ENCODE measurements at places on chromosomes 6 and 20.
A peak's percentile ranks its signal among the peaks of the same experiment; 100 is the strongest.

DNA sequence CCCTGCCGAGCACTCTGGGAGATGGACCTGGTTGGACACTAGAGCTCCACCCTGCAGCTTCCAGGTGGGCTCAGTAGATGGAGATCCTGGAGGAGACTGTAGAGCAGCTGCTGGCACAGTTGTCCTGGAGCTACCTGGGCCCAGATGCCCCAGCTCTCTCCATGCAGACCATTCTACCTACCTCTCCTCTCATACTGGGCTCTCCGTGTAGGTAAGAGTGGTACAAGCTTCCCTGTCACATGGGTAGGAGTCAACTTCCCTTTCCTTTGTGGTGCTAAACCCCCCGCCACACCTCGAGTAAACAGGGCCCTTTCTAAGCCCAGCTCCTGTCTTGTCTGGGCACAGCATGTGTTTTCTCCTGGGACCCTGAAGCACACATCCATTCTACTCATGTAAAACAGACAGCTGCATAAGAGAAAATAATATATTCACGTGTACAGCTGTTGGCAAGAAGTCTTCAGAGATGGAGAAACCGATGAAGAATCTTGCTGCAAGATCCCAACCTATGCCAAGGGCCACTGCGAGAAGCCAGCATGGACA is 108.1 kb upstream of the DUSP22 start:
- DNase-seq: no peak

- DNase-seq: no peak
Measured at GRCh38 chr6:158086504-158087223, 81.4 kb downstream of the SERAC1 start.

DNA sequence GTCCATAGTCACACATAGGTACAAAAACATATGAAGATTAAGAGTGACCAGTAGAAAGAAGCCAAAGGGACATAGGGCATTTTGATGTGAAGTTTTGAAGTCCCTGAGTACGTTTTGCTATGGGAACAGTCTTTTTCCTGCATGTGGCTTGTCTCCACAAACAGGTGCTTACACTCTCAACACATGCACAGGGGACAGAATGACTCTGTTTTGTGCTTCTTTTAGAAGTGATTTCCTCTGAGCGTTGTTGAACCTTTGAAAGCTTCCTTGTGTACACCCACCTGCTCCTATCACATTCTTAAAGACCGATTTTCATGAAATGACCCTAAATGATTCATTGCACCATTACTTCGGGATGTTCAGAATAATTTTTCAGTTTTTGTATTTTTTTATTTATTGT is 338.8 kb upstream of the CDH4 start:
- DNase-seq: no peak

GRCh38 chr6:88141561-88142296 is 24.4 kb downstream of the CNR1 start:
- no peak for DNase-seq

- no peak for DNase-seq
Measured at GRCh38 chr6:31246051-31246521, 25.8 kb downstream of the HLA-C start.

GRCh38 chr6:8837343-8837742 is 402.0 kb upstream of the SLC35B3 start:
- DNase-seq: no peak

GRCh38 chr20:49987868-49988690 is 5.3 kb downstream of the SNAI1 start:
- DNase-seq: no peak

- DNase-seq: no peak
Measured at GRCh38 chr6:150627154-150627553, 27.5 kb downstream of the PLEKHG1 start.

- no peak for DNase-seq
Measured at GRCh38 chr6:134454794-134455193, 136.9 kb upstream of the SGK1 start.

DNA sequence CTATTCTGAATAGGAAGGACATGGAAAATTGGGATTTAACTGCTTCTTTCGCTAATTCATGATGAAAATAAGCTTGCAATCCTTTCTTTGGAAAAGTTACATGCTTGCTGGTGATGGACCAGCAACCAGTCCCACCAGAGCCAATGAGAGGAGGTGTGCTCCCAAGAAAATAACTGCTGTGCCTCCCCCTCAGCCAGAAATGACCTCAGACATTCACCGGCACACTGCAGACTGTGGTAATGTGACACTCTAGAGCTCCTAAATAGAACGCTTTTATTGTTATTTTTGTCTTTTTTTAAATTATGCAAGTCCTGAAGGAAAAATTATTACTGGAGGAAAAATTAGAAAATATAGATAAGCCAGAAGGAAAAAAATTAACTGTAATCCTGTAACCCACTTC is 2.6 kb downstream of the PYGB start:
- DNase-seq: no peak

DNA sequence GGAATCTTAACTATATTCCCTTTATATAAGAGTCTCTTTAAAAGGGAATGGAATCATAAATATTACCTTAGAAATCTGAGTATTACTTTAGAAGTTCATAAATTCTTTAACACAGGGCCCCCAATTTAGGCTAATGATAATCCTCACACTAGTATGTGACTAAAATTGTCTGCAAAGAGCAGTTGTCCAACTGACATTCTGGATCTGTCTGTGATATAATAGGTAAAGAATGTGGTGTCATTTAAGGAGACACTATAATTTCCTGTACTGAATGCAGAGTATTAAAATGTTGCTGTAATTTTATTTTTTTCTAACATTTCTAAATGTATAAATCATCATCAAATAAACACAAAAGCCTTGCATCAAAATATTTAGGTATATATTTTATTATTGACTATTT is 128.5 kb upstream of the DST start:
- no peak for DNase-seq

- DNase-seq: peak; percentile 78
Measured at GRCh38 chr6:41489120-41489851, 56.9 kb upstream of the FOXP4 start.

- no peak for DNase-seq
Measured at GRCh38 chr6:1577896-1578745, 31.6 kb upstream of the FOXC1 start.

DNA sequence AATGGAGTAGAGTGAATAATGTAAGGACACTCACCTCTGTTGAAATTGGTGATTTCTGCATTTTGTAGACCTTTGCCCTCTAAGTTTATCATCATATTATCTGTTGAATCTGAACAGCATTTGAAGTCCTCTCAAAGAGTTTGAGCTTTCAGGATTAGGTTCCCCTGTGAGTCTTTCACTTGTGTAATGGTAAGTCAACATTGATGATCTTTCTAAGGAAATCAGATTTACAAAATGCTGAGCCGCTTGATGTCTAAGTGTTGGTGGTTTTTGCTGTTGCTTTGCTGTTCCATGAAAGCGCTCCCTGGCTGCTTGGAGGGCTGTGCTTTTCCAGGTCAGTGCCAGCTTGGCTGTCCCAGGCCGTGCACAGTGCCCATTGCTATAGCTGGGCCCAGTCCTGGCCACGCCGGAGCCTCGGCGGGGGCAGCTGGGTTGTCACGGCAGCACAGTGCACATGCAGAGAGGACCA is 33.8 kb upstream of the KIF25 start:
- no peak for DNase-seq

DNA sequence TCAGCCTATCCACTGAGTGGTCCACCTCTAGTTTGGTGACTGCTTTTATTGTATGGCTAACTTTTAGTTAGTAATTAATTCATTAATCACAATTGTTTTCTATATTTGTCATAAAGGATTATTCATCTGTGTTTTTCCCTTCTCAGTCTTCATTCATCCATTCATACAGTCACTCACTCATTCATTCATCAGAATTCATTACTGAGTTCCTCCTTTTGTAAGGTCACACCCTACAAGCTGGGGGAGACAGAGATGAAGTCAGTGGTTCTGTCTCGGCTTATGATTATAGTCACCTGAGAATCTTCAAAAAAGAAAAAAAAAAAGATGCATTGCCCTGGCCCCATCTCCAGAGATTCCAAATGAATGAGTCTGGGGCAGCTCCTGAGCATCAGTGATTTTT is 257.1 kb downstream of the ADGB start:
- no peak for DNase-seq

DNA sequence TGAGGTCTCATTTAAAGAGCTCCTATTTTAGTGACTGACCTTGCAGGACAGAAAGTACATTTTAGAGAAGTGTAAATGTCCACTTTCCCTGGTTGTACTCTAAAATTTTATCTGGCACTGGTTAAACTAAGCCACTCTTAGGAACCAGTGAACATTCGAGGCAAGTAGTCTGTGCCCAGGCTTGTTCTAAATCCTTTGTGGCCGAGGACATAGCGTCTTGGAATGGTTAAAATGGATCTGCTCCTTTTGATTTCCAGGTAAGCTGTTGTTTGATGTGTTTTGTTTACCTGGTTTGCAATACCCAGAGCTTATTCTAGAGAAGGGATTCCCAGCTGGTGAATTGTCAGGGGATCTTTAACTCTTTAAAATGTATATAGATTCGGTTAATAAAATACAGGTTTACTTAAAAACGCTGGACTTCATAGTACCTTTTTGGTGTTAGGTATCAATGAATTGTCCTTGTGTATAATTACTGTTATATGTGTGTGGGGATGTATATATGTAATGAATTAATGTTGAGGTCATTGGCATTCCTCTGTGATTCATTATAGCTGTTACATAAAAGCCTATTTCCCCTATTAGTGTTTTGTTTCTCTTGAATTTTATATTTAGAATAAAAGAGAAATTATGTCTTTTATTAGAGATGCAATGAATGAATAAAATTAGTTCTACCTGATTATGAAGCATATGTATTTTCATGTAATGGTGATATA is 15.8 kb downstream of the SNX9 start:
- DNase-seq: no peak

- peak; percentile 55 for DNase-seq
Measured at GRCh38 chr6:29737707-29738630, 14.7 kb downstream of the HLA-F start.

DNA sequence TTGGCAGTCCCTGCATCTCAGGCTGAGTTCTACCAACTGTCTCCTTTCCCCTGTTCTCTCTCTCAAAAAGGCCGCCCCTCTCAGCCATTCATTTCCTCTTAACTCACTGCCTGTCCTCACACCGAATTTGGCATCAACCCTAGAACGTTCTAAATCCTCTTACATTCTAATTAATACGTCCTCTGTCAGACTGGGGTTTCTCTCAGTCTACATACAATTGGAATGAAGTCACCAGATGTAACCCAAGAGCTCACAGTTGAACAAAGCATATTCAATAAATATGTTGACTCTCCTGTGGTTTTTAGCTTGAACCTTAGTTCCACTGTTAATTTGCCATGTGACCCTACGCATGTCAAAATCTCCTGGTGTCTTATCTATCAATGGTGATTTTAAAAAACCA is 269.6 kb downstream of the CLIC5 start:
- DNase-seq: no peak

- DNase-seq: no peak
Measured at GRCh38 chr20:43514648-43514999, 7.1 kb downstream of the L3MBTL1 start.

DNA sequence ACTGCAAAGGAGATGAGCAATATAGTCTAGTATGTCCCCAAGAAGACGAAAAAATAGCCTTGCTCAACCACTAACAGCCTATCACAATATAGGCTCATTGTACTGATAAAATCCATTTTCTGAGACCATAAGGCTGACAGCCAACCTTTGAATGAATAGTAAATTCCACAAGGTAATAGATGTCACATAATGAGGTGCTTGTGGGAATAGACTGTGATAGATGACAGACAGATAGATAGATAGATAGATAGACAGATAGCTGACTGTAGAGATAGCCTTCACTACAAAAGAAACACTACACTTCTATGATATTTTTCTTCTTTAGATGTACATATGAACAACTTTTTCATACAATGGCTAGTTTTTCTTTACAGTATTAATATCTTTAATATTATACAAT is 760.3 kb upstream of the NRSN1 start:
- no peak for DNase-seq

DNA sequence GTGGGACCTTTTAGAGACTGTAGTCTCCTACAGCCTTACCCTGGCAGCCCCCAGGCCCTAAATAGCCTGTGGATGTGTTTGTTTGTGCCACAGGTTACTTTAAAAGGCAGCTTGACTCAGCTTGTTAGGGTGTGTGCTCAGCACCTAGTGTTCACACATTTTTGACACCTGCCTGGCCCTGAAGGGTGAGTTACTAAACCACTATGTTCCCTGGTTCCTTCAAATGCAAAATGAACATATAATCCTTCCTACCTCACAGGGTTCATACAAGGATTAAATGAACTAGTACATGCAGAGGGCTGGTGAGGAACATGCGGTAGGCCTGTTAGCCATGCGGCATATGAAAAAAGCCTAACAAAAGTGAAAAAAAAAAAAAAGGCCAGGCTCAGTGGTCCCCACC is 14.9 kb upstream of the TFAP2C start:
- no peak for DNase-seq

DNA sequence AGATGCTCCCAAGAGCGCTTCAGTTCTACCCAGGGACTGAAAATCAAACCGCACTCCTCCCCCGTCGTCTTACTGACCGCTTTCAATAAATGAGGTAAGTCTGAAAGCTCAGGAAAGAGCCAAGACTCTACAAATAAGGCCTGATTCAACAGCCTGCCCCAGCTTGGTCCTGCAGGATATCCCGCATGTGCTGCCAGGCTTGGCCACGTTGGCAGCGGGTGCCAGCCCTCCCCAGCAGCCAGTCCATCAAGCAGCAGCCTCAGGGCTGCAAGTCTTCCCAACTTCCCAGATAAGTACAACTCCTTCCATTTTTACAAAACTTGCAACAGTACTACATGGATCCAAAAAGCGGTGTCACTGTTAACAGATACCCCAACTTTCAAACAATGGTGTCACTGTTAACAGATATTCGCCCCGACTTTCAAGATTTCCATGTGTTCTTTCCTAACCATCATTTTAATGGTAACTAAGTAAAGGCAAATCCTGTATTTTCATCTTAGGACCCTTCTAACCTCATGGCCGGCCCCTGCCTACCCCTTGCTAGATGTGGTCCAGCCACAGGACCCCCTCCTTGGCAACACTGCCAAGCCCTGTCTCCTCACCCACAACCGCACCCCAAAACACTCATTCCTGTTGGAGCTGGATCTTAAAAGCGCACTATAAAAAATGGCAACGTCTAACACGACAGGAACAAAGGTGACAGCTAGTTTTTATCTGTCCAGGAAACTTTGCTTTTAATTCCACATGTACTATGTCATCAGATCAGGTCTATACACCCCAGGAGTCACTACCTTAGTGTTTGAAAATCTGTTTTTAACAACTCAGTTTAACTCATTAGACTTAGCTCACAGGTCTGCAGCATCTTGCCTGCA is 28.0 kb downstream of the DIDO1 start:
- peak; percentile 40 for DNase-seq

GRCh38 chr6:73394577-73395354 is at the start of gene DDX43:
DDX43 (plus strand) TSS chr6:73394828; CDS start chr6:73394906, 78 bp downstream.
- peak; percentile 44 for DNase-seq

GRCh38 chr6:52707963-52708680 is 37.2 kb downstream of the TMEM14A start:
- no peak for DNase-seq

All from femur (tissue), 1 donor.